Mammary epithelial cell (primary cell): ENCODE measurements at places on chromosomes 2 and 18.

GRCh38 chr2:109299536-109299935, 170.5 kb downstream of the SH3RF3 start:
- DNase-seq: no peak

GRCh38 chr2:104638859-104639202, 215.1 kb upstream of the POU3F3 start:
- no peak for DNase-seq

- no peak for DNase-seq
Measured at GRCh38 chr2:189306525-189306924, 127.0 kb upstream of the COL5A2 start.

DNA sequence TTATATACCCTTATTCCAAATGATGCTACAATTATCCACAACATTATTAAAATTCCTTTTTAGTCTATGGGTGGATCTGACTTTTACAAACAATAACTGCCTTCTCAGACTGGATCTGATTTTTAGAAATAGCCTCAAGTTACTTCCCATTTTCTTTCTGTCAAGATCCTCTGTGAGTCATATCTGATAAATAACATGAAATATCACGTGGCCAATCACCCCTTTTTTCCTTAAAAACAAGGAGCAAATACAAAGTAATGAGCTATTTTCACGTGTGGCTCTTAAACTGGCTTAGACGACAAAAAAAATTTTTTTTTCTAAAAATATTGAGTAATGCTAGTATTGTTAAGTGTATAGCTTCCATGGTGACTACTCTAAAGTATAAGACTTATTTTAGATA, 6.7 kb downstream of the PELI1 start:
- DNase-seq: no peak

- no peak for DNase-seq
Measured at GRCh38 chr2:42906111-42906556, 113.8 kb upstream of the HAAO start.

- DNase-seq: no peak
Measured at GRCh38 chr2:97761192-97761591, 47.8 kb downstream of the ZAP70 start.

- no peak for DNase-seq
Measured at GRCh38 chr2:38829971-38830370, 45.8 kb downstream of the DHX57 start.
